ENCODE measurements at places on chromosomes 7 and 10.

GRCh38 chr10:27742195-27743011 is 3.2 kb downstream of the MKX start:
- DNase-seq = peak; percentile 78

GRCh38 chr7:27157702-27158431 is 1.4 kb upstream of the HOXA7 start:
- no peak for DNase-seq

- no peak for DNase-seq
Observed at GRCh38 chr7:42372479-42372878, 135.5 kb upstream of the GLI3 start.

GRCh38 chr7:69067397-69067796 is 530.9 kb upstream of the AUTS2 start:
- no peak for DNase-seq

GRCh38 chr7:91239171-91239604 is 25.0 kb upstream of the FZD1 start:
- no peak for DNase-seq

- no peak for DNase-seq
Observed at GRCh38 chr7:46485481-46486065, 564.5 kb upstream of the IGFBP3 start.

DNA sequence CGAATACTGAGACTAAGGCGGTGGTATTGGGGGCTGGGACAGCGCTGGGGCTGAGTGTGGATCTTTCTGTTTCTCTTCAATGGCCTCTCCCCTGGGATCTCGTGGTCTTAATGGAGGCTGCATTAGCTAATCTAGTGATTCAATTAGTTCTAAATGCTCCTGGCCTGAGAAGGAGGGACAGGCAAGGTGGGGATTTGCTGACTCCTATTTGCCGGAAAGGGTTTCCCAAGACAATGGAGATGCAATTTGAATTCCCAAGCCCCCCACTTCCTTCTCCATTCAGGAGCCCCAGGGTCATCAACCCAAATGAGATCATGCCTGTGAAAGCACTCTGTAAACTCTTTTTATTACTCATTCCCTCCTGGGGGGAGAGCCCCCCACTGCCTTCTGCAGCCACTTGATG is 111.7 kb upstream of the PLXNA4 start:
- no peak for DNase-seq

- no peak for DNase-seq
Observed at GRCh38 chr10:3025026-3025683, 42.2 kb upstream of the PFKP start.

Data from CD4-positive, alpha-beta T cell treated with Interleukin-12 subunit alpha and Interleukin-12 subunit beta, for 1 hour (primary cell).